ENCODE measurements at places on chromosomes 1 and 21. TPM values are rescaled to one million over a fixed set of nuclear protein-coding genes. Genes with fewer than 3 reads are reported as not detected.
A peak's percentile ranks its signal among the peaks of the same experiment; 100 is the strongest.

The KPNA6 gene
- 38.0 TPM for total RNA-seq

The PDE9A gene
- total RNA-seq = 2.5 TPM

The NTMT2 gene
- not detected for total RNA-seq

The SLC45A3 gene
- 1.2 TPM for total RNA-seq

The NECTIN4 gene
- total RNA-seq = 161 TPM

- H3K27ac ChIP-seq = no peak overlapping the region
- no peaks in the 10 kb centered on the region for H3K36me3 ChIP-seq
- no peaks in the 10 kb centered on the region for H3K4me1 ChIP-seq
- H3K4me3 ChIP-seq = no peak overlapping the region
- H3K27me3 ChIP-seq = no peaks in the 10 kb centered on the region
These were observed 31.2 kb downstream of the SPRTN start for GRCh38 chr1:231369282-231369681.

DNA sequence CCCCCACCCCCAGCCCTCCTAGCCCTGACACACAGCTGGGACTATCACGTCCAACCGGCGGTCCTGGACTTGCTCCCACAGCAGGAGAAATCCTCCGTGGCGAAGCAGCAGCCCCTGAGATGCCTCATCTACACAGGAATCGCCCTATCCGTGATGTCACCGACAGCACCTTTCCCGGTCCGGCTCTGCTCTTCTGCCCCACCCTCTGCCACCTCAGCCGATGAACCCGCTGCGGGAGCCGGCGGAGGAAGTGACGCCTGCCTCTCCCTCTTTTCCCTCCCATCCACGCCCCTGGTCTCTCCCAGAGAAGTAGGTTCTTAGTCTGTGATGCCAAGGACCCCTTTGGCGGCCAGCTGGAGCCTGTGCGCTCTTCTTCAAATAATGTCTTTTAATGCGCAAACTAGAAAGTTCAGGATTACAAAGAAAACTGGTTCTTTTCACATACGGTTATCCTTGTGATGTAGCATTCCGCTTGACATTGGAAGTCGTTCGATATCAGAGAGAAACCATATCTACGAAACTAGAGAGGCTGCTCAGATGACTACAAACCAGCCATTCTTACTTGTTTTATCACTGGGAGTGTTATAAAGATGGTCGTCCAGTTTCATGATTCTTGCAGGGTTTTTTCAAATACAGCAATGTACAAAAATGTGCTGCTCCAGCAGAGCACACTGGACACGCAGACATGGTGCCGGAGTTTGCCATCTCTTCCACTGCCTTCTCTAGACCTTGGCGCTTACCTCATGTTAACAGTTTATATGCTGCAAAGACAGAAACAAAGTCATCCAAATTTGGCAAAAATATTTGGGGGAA, 120.3 kb downstream of the PPIAL4G start:
- H3K36me3 ChIP-seq = no peaks in the 10 kb centered on the region
- peaks cover 15% of the 10 kb centered on the region for H3K4me1 ChIP-seq
- H3K27ac ChIP-seq = peak overlapping the region; percentile 82
- H3K27me3 ChIP-seq = peaks cover 44% of the 10 kb centered on the region

GRCh38 chr1:183983371-183984105, 54.0 kb downstream of the COLGALT2 start:
- H3K27me3 ChIP-seq = no peaks in the 10 kb centered on the region
- DNase-seq = no peak
- no peaks in the 10 kb centered on the region for H3K4me1 ChIP-seq
- no peak overlapping the region for H3K27ac ChIP-seq

- H3K27ac ChIP-seq = no peak overlapping the region
- no peaks in the 10 kb centered on the region for H3K27me3 ChIP-seq
- no peaks in the 10 kb centered on the region for H3K36me3 ChIP-seq
- DNase-seq = no peak
- H3K4me3 ChIP-seq = no peak overlapping the region
These were observed 41.4 kb upstream of the LMX1A start for GRCh38 chr1:165397944-165398343.

DNA sequence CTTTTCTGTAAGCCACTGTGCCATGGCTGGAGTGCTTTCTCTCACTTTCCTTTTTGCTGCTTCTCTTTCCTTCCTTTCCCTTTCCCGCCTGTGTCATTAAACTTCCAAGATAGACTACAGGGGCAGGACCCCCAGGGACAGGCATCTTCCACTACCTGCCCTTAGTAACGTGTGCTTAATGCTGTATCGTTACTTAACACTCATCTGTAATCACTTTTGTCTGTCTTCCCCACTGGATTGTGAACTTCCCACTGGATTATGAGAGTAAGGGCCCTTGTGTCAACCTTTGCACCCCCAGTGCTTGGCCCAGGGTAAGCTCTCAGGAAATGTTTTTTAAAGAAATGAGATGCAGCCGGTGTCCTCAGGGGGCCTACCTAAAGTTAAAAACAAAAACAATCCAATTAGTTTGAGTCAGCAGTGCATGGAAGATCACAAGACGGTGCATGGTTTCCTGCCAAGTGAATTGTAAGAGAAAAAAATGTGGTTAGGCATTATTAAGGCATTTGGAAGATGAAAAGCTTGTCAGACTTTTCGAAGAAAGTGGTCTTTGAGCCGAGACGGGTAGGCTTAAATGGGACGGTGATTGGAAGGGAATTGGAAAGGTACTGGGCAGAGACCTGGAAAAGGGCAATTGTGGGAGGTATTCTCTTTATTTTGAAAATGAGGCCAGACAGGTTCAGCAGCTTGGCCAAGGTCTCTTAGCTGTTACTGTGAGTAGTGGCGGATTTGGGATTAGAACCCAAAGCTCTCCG, 958 bp downstream of the LYPLAL1 start:
- peak overlapping the region; percentile 97 for H3K27ac ChIP-seq
- no peak for DNase-seq
- H3K27me3 ChIP-seq = no peaks in the 10 kb centered on the region
- H3K4me1 ChIP-seq = peaks cover 12% of the 10 kb centered on the region

DNA sequence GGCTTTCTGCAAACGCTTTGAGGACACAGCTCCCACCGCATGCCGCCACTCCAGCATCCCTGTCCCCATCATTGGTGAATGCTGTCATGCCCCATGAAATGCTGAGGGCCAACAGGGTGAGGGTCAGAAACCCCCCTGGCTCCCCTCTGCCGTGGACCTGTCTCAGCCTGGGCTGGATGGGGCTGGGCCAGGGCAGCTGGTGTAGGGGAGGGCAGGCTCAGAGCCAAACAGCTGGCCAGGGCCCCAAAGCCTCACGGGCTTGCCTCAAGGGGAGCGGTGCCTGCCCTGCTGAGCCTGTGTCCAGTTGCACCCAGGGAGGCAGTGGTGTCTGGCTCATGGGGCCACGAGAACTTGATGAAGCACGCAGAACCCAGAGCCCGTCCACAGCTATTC, 49.7 kb downstream of the S100B start:
- H3K27ac ChIP-seq = no peak overlapping the region
- no peak for DNase-seq
- no peaks in the 10 kb centered on the region for H3K4me1 ChIP-seq
- H3K36me3 ChIP-seq = peaks cover 28% of the 10 kb centered on the region

GRCh38 chr1:162016631-162017030, 7.0 kb downstream of the OLFML2B start:
- no peak overlapping the region for H3K4me3 ChIP-seq
- no peaks in the 10 kb centered on the region for H3K36me3 ChIP-seq
- DNase-seq = no peak
- no peak overlapping the region for H3K27ac ChIP-seq
